ENCODE measurements at places on chromosomes 16 and 17. TPM values are rescaled to one million over a fixed set of nuclear protein-coding genes. Genes with fewer than 3 reads are reported as not detected.

- no peak for DNase-seq
Observed at GRCh38 chr16:13767215-13767614, 152.7 kb upstream of the ERCC4 start.

GRCh38 chr17:82457929-82458178 is 687 bp upstream of the NARF start:
- DNase-seq = no peak

The NPIPA3 gene
- 0.48 TPM for total RNA-seq

The GCGR gene
- total RNA-seq = not detected

The B4GALNT2 gene
- not detected for total RNA-seq

GRCh38 chr16:50457979-50458491 is 89.2 kb upstream of the BRD7 start:
- no peak for DNase-seq

The NPIPB13 gene
- 0.12 TPM for total RNA-seq

- DNase-seq = no peak
Observed at GRCh38 chr17:61408151-61409041, 8.8 kb downstream of the TBX2 start.

DNA sequence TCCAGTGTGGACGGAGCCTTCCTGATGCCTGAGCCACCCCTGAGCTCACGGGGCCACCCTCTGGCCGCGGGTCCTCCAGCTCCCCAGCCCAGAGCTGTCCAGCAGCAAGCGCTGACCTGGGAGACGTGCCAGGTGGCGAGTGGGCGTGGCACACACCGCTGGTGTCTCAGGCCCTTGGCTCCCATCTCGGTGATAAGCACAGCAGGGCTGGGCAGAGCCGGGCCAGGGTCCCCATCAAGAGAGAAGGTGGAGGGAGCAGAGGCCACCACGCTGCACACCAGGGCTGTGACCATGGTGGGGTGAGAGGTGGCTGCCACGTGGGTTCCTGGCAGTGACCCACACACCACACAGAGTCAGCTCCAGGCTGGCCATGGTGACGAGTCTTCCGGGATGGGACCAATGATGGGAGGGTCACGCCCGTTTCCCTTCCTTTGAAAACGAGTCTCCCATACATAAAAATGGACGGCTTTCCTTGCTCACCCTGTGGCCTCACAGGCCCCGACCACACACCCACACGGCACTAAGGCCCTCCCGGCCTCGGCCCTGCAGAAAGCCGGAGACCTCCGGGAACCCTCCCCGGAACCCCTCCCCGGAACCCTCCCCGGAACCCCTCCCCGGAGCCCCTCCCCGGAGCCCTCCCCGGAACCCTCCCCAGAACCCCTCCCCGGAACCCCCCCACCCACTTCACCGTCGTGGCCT is 16.8 kb downstream of the UTS2R start:
- peak; percentile 51 for DNase-seq
